ENCODE measurements at places on chromosomes 5 and 9. TPM values are rescaled to one million over a fixed set of nuclear protein-coding genes. Genes with fewer than 3 reads are reported as not detected.

Gene DBH
- not detected for total RNA-seq

Gene MSMP
- not detected for total RNA-seq

Gene IZUMO3
- not detected for total RNA-seq

Gene PHF24
- total RNA-seq: 0.16 TPM

Gene PTGR1
- total RNA-seq: 88.4 TPM

Gene ALDH1B1
- total RNA-seq: 10.4 TPM

Gene CNTNAP3
- total RNA-seq: 25.7 TPM

Gene IL4
- not detected for total RNA-seq

Gene TAS2R1
- not detected for total RNA-seq

Gene HSPB3
- total RNA-seq: not detected

Gene CER1
- total RNA-seq: not detected
